ENCODE measurements at places on chromosomes 11 and 22.

DNA sequence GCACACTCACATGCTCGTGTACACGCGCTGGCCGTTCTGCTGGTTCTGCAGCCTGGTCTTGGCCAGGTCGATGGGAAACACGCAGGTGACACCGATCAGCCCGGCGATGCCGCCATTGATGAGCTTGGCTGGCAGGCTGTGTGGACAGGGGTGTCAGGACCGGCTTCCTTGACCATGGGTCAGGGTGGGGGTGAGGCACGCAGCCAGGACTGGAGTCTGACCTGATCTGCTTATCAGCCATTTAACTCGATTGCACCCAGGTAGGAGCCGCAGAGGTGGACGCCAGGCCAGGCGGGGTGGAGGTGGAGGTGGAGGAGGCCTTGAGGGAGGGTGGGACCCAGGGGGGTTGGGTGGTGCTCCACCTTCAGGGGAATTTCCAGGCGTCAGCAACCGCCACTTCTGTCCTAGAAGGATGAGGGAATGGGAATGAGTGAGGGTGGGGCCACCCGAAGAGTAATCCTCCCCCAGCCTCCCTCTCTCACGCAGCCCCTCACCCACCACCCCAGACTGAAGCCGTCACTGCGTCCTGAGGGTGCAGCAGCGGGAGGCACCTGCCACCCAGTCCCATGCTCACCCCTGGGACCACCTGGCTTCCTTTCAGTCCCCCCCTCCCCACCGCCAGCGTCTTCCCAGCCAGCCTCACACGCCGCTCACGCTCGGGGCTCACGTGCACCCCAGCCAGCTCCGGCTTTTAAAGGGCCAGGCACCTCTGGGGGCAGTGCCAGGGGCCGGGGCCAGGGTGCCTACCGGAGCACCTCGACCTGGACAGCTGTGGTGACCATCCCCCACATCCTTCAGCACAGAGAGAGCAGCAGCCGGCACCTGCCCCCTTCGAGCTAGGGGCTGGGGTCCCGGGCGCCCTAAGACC is 3.1 kb downstream of the SLC25A22 start:
- H3K4me1 ChIP-seq: peaks cover 25% of the 10 kb centered on the region
- H3K27me3 ChIP-seq: no peaks in the 10 kb centered on the region
- DNase-seq: no peak

GRCh38 chr22:43342347-43343261 is 568 bp downstream of the SCUBE1 start:
- H3K36me3 ChIP-seq: no peaks in the 10 kb centered on the region
- no peak for DNase-seq
- H3K4me3 ChIP-seq: no peak overlapping the region
- H3K27me3 ChIP-seq: peaks cover 17% of the 10 kb centered on the region
- no peak overlapping the region for H3K27ac ChIP-seq

DNA sequence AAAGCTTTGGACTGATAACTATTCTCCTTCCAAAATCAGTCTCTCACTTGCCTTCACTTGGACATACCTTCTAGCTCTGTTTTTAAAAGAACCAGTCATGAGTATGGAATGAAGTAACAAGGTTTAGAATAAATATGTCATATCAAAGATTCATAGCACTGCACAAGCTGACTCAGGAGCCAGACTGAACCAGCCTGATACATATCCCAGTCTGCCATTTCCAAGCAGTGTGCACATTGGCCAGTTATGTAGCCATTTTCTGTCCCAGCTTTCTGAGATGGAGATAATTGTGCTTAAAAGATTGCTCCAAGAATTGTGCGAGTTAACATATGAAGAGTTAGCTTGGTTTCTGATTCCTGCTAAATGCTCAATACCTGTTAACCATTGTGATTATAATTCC is 311.3 kb downstream of the C11orf87 start:
- H3K36me3 ChIP-seq: no peaks in the 10 kb centered on the region
- H3K4me3 ChIP-seq: no peak overlapping the region
- no peaks in the 10 kb centered on the region for H3K4me1 ChIP-seq
- no peaks in the 10 kb centered on the region for H3K27me3 ChIP-seq
- no peak overlapping the region for H3K27ac ChIP-seq

GRCh38 chr11:26062660-26063059 is 269.3 kb upstream of the ANO3 start:
- no peaks in the 10 kb centered on the region for H3K4me1 ChIP-seq
- H3K27ac ChIP-seq: no peak overlapping the region
- H3K36me3 ChIP-seq: no peaks in the 10 kb centered on the region
- no peaks in the 10 kb centered on the region for H3K27me3 ChIP-seq

DNA sequence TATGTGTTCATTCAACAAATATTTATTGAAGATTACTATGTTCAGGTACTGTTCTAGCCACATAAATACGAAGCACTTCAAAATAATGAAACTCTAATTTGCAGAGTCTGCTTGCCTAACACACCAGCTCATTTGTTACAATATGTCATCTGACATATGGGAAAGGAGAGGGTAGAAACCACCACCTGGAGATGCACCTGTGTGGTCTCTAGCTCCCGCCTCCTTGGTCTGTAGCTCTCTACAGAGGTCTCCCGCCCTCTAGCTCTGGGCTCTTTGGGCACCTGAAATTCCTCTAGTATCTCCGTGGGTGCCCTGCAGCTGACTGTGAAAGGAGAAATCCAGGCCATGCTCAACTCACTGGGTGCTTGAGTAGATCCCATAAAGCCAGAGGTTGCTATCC is 51.4 kb upstream of the DBX1 start:
- DNase-seq: no peak
- no peak overlapping the region for H3K27ac ChIP-seq
- peaks cover 13% of the 10 kb centered on the region for H3K27me3 ChIP-seq
- H3K36me3 ChIP-seq: no peaks in the 10 kb centered on the region
- H3K4me1 ChIP-seq: no peaks in the 10 kb centered on the region

- H3K4me1 ChIP-seq: no peaks in the 10 kb centered on the region
- H3K4me3 ChIP-seq: no peak overlapping the region
- H3K27ac ChIP-seq: no peak overlapping the region
- peaks cover 5% of the 10 kb centered on the region for H3K27me3 ChIP-seq
- H3K36me3 ChIP-seq: no peaks in the 10 kb centered on the region
- DNase-seq: no peak
These were observed 15.3 kb upstream of the ACCSL start for GRCh38 chr11:44032299-44033085.
